Epithelial cell of prostate (primary cell): ENCODE measurements at places on chromosomes 4 and X.

- no peak for DNase-seq
Observed at GRCh38 chr4:65023081-65023480, 613.8 kb upstream of the TECRL start.

DNA sequence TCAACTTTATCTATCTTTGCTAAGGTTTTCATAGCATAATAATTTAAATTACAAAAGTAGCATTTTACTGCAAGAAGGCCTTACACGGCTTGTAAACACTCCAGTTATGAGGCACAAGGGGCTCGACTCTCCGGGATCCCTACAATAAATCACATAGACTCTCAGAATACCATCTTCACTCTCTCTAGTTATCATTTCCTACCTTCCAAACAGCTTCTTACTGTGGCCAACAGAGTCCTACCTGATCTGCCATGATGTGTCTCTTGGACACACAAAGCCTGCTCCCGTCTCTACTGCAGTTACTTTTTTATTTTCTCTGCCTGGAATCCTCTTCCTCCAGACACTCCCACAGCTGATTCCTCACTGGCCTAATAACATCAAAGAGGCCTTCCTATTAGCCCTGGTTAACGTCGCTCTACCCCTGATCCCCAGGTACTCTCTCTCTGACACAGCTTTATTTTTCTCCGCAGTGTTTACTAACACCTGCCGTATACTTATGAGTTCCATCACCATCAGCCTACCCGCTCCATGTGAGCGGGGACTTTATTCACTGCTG is 559.6 kb upstream of the DIPK2B start:
- no peak for DNase-seq

DNA sequence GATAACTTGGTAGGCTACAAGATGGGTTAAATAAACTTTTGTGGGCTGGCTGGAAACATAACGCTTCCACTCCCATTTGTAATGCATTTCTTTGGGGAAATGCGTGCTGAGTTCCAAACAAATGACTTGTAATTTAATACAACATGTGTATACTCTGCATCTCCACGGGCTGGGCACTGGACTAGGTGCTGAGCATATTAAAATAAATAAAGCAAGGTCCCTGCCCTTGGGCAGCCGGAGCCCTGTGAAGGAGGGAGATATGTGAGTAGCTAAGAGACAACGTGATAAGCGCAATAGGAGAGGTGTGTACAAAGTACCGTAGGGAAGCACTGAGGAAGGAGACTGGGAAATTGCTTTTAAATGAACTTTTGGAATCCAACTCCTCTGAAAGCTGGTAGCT is 147.2 kb upstream of the RBPJ start:
- DNase-seq: no peak

- no peak for DNase-seq
Observed at GRCh38 chrX:118420462-118420861, 74.6 kb downstream of the WDR44 start.

GRCh38 chrX:115147220-115147619 is 42.0 kb upstream of the RBMXL3 start:
- no peak for DNase-seq

DNA sequence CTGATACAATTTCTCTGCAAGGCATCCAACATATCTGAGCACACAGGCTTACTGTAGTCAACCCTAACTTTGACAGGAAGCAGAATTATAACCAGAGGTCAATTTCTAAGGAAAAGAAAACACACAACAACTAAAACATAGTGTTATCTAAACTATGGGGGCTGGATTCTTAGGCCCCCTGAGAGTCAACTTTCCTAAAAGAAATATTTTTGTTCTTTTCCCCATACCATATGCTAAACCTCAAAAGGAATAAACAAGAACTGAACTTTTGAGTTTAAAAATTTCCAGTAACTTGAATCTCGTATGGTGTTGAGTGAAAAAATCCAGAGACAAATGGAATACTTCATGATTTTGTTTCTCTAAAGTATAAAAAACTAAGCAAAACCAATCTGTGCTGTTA is 42.9 kb downstream of the ATXN3L start:
- DNase-seq: no peak

DNA sequence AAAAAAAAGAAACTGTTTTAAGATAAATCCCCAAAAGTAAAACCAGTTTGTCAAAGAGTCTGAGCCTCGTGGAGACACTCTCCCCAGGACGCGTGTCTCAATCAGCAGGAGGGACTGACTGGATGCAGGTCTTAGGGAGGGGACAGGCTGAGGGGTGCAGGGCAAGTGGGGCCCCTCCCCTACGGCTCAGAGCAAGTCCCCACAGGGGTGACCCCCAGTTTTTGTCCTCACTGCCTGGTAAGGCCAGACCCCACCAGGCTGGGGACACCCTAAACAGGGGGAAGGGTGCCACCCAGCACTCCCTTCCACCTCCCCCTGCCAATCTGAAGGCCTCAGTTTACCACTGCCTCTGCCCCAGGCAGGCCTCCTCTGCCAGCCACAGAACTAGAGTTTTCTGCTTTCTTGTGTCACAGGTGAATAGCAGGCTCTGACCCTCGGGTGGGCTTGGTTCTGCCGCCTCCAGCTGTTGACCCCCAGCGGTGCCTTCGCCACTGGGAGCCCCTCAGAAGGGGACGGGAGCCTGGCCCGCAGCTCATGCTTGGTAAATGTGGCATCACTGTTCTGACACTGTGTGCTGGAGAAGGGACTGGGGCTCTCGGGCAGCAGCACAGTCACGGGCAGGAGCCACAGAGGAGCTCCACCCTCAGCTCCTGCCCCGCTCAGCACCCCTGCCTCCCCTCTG is 69.8 kb upstream of the MXD4 start:
- DNase-seq: no peak

- DNase-seq: no peak
Observed at GRCh38 chrX:153706799-153707198, 17.4 kb downstream of the BCAP31 start.

DNA sequence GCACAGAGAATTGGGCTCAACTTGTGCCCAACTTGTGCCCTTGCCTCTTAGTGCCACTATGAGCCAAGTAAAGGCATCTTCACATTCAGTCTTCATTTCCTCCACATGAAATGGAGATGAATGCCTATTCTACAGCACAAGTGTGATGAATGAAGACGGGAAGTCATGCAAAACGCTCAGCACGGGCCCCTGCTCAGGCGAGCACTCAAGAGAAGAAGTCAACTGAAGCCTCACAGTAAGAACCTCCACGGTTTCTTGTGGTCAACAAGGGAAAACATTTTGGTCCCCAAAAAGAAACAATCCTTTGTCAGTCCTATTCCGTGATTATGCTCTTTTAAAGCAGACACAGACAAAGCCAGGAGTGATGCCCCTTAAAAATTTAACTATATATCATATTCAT is 87.0 kb downstream of the IRF2 start:
- no peak for DNase-seq

DNA sequence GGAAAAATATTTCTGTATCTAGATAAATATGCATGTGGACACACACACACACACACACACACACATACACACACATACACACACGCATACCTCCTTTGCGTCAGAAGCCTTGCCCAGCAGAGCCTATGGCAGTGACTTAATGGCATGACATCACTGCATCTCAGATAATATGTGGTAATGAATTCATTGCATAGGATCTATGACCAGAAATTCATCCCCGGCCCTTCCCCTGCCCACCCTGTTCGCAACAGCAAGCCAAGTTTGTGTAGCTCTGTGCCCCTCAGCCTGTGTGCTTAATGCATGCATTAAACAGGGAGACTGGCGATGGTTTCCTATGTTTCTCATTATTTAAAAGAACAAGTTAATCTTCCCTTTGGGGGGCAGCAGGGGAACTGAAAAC is 120.7 kb downstream of the NKX6-1 start:
- no peak for DNase-seq

- no peak for DNase-seq
Observed at GRCh38 chrX:153732401-153732800, 7.7 kb downstream of the ABCD1 start.

GRCh38 chr4:118683513-118683912 is 1.7 kb upstream of the METTL14 start:
- no peak for DNase-seq

- DNase-seq: no peak
Observed at GRCh38 chr4:26360864-26361263, 40.0 kb downstream of the RBPJ start.

GRCh38 chrX:154809939-154810665 is 4.8 kb upstream of the MPP1 start:
- no peak for DNase-seq

DNA sequence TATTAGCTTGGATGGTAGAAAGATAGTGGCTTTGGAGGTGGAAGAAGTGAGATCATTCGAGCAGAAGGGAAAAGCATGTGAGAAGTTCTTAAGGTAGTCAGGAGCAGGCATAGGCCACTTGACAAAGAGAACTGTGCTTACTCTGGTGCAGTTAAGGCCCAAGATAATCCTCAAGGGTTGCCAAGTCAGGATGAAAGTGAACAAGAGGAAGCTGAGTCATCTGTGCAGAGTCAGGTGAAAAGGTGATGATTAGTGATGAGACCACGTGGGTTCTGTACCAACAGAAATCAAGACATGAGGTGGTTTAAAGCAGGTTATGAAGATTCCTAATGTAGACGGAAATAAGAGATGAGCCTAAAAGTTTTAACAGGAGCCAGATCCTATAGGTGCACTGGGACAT is 369.8 kb downstream of the DTHD1 start:
- peak; percentile 12 for DNase-seq

DNA sequence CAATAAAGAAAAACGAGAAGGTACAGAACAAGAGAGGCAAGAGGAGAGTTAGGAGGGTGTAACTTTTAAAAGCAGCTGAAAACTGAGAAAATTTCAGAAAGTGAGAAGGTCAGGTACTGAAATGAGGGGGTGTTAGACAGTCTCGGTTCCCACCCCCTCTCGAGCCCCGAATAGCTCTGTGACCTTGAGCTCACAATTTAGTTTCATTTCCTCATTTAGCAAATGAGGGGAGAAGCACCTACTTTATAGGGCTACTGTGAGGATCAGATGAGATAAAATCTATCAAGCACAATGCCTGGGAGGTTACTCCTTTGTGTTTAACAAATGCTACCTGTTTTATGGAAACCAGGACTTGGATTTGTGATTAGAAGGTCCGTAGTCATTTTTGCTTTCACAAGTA is 4.9 kb downstream of the UGT8 start:
- no peak for DNase-seq

GRCh38 chrX:134241960-134242619 is 5.1 kb downstream of the CCDC160 start:
- no peak for DNase-seq

GRCh38 chr4:98688411-98689290 is 30.2 kb upstream of the TSPAN5 start:
- no peak for DNase-seq

GRCh38 chr4:18291981-18292380 is 270.4 kb upstream of the LCORL start:
- DNase-seq: no peak

- no peak for DNase-seq
Observed at GRCh38 chrX:150602743-150603142, 34.3 kb downstream of the MTM1 start.

DNA sequence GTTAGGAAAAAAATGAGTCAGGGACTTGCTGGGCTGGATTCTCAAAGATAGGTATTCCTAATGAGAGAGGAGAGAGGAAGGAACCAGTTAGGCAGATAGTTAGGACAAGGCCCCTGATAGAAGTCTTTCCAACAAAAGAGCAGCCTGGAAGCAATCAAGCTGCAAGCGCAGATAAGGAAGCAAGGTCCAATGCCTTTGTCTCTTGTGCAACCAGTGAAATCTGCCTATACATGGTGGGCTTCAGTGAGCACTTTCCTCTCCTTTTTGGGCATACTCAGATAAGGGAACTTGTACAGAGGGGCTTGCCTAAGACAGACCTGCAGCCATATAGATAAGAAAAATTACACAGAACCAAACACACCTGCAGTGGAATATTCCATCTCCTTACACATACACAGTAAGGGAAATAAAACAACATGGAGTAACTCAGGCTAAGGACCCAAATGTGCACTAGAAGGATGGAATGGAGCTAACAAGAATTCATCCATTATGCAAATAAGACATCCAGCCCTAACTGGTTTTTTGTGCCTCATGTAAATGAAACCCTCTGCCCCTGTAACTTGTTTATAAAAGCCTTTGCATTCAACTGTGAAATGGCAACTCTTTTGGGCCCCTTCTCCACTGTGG is 68.8 kb downstream of the PCDH18 start:
- no peak for DNase-seq

GRCh38 chr4:113738251-113738650 is 23.3 kb downstream of the CAMK2D start:
- DNase-seq: no peak

DNA sequence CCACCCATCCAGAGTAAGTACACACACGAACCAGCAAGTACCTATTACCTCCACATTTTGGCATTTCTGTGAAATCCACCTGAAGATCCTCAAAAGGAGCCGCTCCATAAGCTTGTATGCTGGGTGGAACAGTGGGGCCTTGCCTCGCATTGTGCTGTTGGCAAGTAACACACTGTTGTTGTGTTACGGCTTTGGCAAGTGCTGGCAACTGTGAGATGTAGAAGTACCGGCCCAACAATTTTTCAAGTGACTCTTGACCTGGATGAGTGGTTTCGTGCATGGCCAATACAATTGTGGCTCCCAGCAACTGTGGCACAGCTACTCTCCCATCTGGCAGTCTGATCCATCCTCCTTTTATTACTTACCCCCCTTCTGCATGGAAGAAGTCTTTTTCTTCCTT is 128.7 kb downstream of the CCNB3 start:
- no peak for DNase-seq

DNA sequence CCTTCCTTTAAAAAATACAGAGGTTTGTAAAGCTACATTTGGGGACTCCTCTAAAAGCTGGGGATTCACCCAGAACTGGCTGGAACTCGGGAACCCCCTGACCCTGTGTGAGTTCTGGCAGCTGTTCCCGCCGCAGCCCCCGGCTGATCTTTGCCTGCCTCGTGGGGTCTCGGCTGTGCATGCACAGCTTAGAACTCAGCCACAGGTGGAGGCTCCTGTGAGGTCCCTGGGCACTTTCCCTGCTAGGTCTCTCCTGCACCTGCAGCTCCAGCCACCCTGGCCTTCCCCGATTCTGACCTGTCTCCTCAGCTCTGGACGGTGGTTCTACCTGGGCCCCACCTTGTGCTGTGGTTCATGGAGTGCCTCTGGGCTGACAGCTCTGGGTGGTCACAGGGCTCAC is 48.6 kb upstream of the HGFAC start:
- no peak for DNase-seq

GRCh38 chr4:8574796-8575370 is 5.3 kb upstream of the GPR78 start:
- DNase-seq: no peak

DNA sequence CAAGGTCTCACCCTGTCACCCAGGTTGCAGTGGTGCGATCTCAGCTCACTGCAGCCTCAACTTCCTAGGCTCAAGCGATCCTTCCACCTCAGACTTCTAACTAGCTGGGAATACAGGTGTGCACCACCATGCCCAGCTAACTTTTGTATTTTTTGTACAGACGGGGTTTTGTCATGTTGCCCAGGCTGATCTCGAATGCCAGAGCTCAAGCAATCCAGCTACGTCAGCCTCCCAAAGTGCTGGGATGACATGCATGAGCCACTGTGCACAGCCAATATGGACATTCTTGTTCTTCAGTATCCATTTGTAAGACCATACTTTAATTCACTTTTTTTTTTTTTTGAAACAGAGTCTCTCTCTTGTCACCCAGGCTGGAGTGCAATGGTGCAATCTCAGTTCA is 3.5 kb upstream of the CCNI start:
- no peak for DNase-seq

GRCh38 chr4:145012841-145013240 is 85.2 kb downstream of the ANAPC10 start:
- peak; percentile 26 for DNase-seq
